ENCODE measurements at places on chromosomes 4 and X.

DNA sequence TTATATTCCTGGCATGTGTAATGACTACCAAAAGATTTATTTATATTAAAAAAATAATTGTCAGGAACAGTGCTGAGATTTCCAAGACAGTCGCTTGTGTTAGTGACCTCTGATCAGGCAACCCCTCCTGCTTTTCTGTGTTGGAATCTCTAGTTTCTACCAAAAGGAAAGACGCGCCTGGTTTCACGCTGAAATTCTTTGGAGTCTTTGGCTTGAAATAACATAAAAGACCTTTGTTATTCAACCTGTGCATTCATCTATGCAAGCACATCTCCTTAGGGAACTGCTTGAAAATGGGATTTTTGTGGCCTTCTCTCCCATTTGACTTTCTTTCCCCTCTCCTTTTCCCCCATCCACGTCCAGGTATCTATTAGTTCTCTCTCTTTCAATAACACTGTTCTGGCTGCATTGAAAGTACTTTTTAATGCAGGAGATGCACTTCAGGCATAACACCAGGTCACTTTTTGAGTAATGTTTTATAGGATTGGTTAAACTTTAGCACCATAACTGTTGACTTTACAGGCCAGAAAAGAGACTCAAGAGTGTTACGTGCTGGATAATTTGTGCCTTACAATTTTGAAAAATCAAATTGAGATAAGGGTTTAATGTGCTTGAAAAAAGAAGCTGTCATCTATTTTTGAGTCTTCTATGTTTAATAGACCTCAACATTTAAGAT, 172.7 kb downstream of the GPAT3 start:
- no peak for DNase-seq

DNA sequence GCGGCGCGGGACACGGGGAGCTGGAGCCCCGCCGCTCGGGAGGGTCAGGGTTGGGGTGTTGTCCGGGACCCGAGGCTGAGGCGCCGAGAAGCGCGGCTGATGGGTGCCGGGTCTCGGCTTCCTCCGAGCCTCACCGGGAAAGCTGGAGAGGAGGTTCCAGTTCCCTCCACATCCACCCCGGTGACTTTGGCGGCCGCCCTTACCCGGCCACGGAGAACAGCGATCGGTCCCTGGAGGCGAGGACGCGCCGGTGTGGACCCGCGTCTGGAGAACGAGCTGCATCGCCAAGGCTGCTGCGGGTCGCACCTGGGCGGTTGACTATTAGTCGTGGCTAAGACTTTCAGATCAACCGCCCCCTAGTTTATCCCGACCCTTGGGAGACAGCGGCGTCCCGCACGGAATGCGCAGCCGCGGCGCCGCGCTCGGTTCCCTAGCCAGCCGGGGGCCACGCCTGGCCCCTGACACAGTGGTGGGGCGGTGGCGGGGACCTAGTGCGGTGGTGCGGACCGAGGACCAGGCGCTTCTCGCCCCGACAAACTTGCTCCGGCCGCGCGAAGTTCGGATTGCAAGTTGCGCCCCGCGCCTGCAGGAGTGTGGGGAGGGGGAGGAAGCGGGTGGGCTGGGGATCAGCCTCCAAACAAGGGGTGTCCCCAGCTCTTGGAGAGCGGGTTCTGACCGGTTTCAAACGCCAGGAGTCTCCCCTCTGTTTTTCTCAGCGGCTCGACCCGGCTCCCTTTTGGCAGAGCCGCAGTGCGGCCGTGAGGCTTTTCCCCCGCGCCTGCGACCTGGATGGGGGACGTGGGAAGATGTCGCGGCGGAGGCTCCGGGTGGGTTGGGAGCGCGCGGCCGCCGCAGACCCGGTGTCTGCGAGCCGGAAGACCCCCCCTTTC, 568 bp downstream of the FHDC1 start:
- DNase-seq, result peak; percentile 35

DNA sequence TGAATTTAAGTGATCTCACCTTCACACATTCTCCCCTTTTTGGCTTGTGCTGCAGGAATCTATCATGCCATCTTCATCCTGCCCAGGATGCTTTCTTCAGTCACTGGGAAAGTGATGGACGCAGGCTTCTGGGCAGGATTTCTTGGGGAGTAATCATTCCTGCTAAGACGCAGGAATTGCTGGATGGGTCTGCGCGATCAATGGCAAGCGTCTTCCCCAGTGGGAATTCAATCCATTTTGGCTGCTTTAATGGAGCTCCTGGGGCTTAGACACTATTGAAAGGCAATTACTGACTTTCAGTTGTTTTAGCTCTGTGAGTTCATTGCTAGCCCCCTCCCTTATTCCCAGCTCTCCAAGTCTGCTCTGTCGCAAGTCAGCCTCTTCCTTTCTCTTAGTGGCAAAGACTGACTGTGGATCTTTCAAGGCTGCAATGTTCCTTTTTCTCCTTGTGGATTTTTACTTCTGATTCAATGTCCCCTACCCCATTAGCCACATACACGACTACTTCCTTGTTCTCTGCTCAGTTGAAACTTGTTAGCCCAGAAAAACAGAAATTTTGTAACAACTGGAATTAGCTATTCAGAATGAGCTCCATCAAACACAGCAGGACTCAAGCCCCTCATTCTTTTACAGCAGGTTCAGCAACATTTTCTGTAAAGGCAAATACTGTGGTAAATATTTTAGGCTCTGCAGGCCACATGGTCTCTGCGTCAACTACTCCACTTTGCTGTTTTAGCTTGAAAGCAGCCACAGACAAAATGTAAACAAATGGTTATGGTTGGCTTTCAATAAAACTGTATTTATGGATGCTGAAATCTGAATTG, 154.9 kb downstream of the ASB9 start:
- no peak for DNase-seq

- DNase-seq, result peak; percentile 26
These were observed 274.3 kb upstream of the TACR3 start for GRCh38 chr4:103994059-103994458.

DNA sequence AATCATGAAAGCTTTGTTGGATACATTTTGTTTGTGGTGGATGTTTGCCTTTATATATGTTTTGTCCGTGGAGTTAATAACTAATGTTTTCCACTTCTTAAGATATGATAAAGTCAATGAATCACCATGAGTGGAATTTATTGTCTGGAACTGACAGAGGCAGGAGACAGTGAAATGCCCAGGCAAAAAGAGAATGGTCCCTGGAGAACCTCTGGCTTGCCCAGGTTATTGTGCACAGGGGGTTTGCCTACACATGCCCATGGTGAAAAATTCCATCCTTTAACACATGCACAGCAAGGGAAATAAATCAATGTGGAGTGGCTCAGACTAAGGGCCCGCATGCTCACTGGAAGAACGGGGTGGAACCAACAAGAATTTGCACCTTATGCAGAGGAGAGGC, 964.3 kb upstream of the GRIA3 start:
- no peak for DNase-seq

All from NCI-H82 (cell line).